ENCODE measurements at places on chromosomes 3 and 15.

- DNase-seq, result no peak
These were observed 12.6 kb downstream of the RAB11A start for GRCh38 chr15:65881766-65882434.

DNA sequence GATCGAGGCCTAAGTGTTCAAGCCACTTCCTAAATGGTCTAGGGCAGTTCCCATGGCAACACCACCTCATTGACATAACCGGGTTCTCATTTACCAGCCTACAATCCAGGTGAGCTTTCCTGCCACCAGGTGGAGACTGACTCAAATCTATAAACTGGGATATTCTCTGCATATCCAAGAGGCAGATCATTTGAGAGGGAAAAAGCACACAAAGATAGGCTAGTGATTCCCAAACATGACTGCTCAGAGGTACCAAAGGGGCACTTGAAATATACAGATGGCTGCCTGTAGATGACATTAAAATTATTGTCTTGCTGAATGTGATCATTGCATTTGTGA is 141.3 kb upstream of the PROK2 start:
- DNase-seq, result no peak

GRCh38 chr3:86995537-86995936 is 4.6 kb upstream of the VGLL3 start:
- no peak for DNase-seq

- no peak for DNase-seq
These were observed 3.4 kb downstream of the FAH start for GRCh38 chr15:80156176-80156720.

DNA sequence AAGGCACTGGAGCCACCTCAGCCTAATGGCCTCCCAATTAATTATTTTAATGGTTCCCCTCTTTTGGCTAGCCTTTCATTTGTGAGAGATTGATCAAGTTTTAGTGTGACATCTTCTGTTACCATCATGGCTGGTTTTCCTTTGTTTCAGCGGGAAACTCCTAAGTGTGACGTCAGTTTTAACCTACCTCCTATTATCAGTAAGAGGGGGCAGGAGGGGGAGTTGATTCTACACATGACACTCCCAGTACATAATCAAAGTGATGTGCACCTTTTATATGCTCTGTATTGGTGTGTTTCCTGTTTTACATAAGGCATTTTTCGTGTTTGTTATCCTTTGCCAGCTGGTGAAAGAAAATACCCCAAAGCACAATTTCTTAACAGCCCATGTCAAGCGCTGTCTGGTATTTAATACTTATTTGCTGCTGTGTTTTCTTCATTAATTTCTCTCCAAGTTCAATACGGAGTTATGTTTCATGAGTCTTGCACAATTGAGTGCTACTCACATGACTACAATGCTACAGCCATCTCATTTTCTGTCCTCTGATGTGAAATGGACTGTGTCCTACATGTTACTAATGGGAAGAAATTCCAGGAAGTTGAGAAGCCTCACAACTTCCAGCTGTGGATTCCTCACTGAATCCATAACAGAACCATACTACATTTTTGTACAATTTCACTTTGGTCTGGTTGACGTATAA is 52.2 kb upstream of the POLR2M start:
- no peak for DNase-seq

GRCh38 chr3:149203758-149204157 is 17.9 kb downstream of the CP start:
- no peak for DNase-seq

DNA sequence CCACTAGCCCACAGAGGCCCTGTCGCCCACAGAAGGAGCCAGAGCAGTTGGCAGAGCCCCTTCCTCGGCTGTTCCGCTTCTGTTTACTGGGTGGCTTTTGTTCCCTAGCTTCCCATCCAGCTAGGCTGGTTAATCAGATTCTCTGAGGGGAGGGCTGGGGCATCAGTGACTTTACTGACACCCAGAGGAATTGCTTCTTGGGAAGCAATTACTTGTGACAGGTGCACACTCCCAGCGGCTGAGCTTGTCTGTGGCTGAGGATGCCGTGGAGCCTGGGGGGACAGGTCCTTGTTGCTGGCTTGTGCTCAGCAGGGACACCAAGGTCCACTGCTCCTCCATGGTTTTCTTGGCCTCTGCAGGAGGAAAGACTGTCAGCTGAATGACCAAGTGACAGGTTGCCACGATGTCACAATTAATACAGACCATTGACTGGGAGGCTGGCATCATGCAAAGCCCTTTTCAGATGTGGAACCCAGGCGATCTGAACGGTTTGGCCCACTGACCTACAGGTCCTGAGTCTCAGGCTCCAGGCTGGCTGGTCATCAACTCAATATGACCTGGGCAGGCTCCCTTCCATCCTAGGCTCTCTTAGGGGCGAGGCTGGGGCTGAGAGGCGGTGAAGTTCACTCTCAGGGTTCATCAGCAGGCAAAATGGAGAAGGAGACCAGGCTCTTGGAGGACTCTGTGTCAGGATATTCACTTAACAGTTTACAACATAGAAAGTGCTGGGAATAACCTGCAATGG is 31.8 kb upstream of the SFMBT1 start:
- DNase-seq, result no peak

- DNase-seq, result no peak
These were observed 15.0 kb upstream of the BNC1 start for GRCh38 chr15:83299462-83299861.

GRCh38 chr3:72036899-72037298 is 252.0 kb upstream of the PROK2 start:
- no peak for DNase-seq

GRCh38 chr15:100468285-100468684 is 60.5 kb downstream of the CERS3 start:
- DNase-seq, result no peak

DNA sequence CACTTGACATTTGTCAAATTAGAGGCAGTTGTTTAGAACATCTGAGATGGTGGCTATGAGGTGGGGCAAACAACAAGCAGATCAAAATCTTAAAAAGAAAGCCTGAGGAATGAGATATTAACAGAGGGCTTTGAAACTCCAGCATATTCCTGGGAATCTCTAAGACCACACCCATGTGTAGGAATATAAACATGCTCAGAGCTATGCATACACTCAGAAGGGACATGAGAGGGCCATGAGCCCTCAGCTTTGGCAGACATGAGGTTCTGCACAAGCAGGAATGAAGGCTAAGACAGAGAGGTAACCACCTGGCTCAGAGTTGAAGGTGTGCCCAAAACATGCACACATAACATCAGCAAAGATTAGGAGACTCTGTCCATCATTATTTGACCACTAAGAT is 37.9 kb downstream of the ATP10A start:
- DNase-seq, result no peak

DNA sequence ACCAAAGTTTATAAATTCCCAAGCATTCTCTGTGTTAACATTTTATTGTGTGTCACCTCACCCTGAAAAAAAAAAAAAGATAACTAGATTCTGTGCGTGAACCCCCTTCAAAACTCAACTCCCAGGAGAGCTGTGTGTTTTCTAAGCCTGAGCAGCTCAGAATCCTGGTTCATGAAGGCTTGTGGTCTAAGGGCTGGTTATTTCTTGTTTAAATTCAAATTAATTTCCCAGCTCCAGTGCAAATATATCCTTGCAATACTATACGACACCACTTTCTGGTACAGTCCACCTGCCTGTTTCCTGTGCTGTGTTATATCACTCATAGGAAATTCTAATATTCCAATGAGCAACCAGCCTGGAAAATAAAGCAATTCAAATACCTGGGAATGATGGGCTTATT is 23.4 kb upstream of the MYZAP start:
- no peak for DNase-seq
